ENCODE measurements at places on chromosomes 1 and 21.

GRCh38 chr1:47522935-47523834 is 85.3 kb downstream of the FOXD2 start:
- DNase-seq, result no peak

- DNase-seq, result no peak
These were observed 44.2 kb downstream of the EPHB2 start for GRCh38 chr1:22754824-22755223.

- DNase-seq, result no peak
These were observed 574.2 kb downstream of the MATN1 start for GRCh38 chr1:30149226-30149625.

- no peak for DNase-seq
These were observed 96.0 kb downstream of the FOXD2 start for GRCh38 chr1:47533793-47534328.

GRCh38 chr1:188958461-188959115 is 1519.1 kb downstream of the BRINP3 start:
- no peak for DNase-seq

DNA sequence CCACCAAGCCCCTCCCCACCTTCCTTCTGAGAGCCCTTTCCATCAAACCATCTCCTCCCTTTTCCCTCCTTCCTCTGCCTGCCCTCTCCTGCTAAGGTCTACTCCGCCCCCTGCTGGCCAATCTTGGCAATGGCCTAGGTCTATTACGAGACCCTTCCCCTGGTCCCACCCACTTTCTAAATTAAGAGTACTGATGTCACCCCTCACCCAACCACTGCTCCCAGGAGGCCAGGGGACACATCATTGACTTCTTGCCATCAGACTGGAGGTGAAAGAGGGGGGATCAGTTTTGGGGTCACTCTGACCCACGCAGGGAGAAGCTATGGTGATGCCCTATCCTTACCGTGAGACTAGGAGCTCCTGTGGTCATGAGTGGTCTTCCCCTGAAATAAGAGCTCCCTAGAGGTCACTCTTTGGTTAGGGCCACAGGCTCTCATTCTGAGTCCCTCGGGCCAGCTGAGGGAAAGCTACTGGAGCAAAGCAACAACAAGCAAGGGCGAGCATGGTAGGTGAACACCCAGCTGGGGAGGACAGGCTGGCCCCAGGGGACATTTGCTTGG is 34.6 kb upstream of the S100A7 start:
- DNase-seq, result peak; percentile 51

Data from CD4-positive, alpha-beta T cell treated with Interleukin-6 at 100 ng/mL for 8 hours (primary cell).